Upper lobe of right lung (tissue), 1 donor: ENCODE measurements at places on chromosomes 5 and 9.

DNA sequence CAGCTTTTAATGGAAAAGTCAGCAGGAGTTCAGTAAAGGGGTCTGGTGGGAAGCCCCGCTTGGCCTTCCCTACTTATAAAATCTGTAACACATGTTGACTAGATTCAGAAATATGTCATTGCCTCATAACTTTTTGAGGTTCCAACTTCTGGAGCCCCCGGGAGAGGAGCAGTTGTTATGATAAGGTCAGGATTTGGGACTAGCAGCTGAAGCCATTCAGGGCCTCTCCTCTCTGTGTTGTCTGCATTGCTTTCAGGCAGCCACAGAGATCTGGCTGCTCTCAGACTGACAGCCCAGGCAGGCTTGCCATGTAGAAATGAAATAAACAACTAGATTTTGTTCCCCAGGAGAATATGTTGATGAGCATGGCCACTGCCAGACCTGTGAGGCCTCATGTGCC lies 167.1 kb downstream of the RFK start:
- DNase-seq, result no peak

DNA sequence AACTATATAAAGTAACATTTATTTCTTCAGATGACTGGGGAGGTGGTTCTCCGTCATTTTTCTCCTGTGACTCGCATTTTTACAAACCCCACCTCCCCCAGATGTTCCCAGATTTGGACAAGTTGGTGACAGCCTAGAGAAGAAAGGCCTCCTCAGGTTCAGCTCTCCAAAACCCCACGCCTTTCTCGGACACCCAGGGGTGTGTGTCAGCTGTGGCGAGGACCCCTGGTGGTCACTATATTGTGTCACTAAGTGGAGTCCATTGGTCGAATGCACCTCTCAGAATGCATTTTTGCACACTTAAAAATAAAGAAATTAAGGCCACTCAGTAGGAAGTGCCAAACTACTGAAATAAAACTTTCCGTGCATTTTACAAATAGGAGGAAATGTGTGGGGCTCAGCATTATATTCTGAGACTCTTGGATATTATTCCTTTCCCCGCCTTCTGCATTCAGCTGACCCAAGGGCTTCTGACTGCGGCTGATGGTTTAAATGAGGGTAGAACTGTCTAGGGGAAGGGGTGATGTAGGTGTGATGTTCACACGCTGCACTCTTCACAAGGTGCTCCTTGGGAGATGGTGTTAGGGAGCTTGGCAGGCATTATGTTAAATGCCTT lies 47.6 kb downstream of the ACO1 start:
- no peak for DNase-seq

GRCh38 chr9:136052991-136053756 lies 41.9 kb downstream of the NACC2 start:
- DNase-seq, result peak; percentile 61

DNA sequence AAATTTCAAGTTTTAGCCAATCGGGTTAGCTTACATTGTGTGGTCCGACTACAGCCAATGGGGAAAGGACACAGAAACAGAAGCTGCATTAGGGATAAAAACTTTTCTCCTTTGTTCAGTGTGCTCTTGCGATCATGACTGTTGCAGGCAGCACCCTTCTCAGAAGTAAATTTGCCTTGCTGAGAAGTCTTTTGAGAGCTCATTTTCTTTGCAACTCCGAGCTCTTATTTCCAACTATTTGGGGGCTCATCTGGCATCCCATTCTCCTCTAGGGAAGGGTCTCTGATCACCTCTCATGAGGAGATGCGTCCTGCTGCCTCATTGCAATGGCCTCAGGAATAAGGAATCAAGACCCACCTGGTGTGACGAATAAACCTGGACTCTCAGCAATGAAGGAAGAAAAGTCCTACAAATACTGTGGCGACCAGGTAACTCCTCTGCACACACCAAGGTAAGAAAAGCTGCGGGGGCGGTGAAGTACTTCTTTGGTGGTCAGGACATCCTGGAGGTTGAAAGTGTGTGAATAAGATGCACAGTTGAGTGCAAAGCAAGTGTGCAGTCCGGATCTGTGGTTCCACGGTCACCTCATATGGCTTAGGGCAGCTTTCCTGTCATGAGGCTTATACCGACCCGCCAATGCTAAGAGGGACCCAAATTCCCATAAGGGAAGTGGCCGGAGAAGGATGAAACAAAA lies 20.4 kb downstream of the CNOT8 start:
- DNase-seq, result no peak
